ENCODE measurements at places on chromosomes 3 and 15.

DNA sequence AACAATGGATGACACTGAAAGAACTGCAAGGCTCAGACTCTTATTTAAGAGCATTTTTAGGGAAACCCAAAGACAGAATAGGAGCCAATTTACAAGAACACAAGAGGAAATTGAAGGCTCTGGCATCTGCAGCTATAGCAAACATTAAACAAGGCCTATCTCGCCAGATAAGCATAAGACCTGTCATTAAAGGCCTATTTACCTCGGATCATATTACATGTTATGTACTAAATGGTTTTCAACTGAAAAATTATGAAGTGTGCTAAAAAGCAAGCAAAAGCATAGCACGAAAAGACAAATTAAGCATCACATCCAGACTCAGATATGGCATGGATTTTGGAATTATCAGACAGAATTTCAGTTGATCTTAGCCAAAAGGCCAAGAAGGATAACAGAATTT, 617.1 kb downstream of the SQOR start:
- DNase-seq: no peak

- DNase-seq: no peak
Observed at GRCh38 chr3:24462737-24463136, 31.9 kb downstream of the THRB start.

- DNase-seq: no peak
Observed at GRCh38 chr3:120404876-120405275, 45.9 kb downstream of the FSTL1 start.

- DNase-seq: no peak
Observed at GRCh38 chr15:63396152-63396928, 14.7 kb upstream of the CA12 start.

- DNase-seq: no peak
Observed at GRCh38 chr3:42755681-42756578, 17.1 kb downstream of the CCDC13 start.

- no peak for DNase-seq
Observed at GRCh38 chr3:38490281-38491030, 5.7 kb upstream of the EXOG start.

GRCh38 chr3:35966629-35967464, 327.5 kb downstream of the ARPP21 start:
- no peak for DNase-seq

GRCh38 chr3:169861871-169862270, 7.9 kb downstream of the LRRC31 start:
- DNase-seq: no peak

GRCh38 chr15:58463815-58464650, 32.2 kb downstream of the LIPC start:
- no peak for DNase-seq
